ENCODE measurements at places on chromosomes 16 and 17.

DNA sequence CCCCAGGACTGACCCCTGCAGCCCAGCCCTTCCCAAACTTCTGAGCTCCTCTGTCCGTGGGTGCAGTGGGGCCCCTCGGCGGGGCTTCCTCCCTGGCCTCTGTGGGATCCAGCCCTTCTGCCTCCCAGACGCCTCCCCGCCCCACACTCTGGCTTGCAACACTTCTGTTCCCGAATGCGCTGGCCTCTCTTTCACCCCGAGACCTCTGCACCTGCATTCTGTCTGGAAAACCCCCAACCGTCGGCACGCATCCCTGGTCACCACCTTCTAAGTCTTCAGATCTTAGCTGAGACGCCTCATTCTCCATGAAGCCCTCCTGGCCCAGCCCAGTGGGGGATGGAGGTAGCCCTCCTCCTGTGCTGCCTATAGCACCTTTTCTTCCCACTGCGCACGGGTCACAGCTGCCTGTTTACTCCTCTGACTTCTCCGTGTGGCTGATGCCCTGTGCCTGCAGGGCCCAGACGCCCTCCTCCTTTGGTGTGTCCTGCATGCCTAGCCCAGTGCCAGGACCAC, 26.4 kb downstream of the TMEM235 start:
- peak; percentile 83 for DNase-seq

DNA sequence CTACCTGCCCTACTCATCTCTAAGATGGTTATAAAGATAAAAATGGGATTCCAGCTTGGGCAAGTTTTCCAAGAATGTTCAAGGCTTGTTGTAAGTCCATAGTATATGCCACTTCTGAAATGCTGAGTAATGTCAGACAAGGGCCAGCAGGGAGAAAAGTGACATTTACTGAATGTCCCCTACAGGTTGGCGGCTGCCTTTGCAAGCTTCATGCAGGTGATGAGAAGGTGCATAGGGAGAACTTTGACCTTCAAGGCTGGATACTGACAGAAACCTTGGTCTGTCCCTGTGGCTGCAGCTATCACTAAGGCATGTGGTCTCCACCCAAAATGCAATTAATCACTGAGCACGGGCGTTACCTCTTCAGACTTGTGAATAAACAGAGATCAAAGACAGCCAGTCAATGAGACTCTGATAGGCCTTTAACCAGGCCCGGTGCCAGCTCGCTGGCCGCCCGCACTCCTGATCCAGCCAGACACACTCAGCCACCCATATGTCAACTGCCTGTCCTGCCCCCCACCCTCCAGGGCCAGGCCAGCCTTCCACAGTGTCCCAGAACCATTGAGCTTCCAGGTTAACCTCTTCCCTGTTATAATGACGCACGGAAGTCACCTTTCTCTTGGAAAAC, 26.8 kb upstream of the AXIN2 start:
- no peak for DNase-seq

- DNase-seq, result no peak
These were observed 42.0 kb downstream of the CMIP start for GRCh38 chr16:81486540-81487061.

GRCh38 chr17:49557312-49558024, 18.2 kb upstream of the NXPH3 start:
- peak; percentile 81 for DNase-seq

GRCh38 chr16:80973991-80974390, 32.7 kb downstream of the CMC2 start:
- DNase-seq, result no peak

GRCh38 chr16:4415538-4416199, 727 bp downstream of the CORO7 start:
- DNase-seq, result peak; percentile 93

DNA sequence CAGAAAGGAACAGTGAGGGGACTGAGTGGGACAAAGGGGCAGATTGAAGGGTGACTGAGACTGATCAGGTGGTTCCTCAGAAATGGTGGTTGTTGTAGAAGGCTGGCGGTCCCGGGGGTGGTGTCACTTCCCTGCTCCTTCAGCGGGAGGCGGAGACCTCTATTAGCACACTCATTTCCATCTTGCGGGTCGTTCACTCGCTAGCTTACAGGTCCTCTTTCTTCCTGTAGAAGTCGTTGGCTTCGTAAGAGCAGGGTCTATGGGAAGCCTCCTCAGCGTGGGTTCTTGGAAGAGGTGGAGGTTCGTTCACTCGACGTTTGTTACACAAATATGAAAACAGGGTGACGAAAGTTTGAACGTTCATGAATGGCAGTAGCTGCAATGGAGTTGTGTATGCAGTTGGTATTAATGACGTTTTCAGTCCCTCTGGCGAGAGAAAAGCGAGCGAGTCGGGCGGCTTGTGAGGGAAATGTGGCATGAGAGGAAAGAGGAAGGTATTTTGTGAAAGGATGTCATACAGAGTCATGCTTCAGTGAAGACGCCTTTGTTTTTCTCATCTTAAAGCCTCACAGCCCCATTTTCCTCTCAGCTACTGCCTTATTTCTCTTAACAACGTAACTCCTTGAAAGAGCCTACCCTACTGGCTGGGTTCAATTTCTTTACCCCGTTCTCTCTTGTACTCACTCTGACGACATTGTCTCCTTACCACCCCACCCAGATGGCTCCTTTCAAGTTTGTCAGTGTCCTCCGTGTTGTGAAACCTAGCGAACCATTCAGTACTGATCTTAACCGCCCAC, 667 bp downstream of the EFCAB13 start:
- DNase-seq, result peak; percentile 87

GRCh38 chr17:82589851-82590180, 58.4 kb downstream of the WDR45B start:
- no peak for DNase-seq

GRCh38 chr16:85401370-85401916, 211.7 kb upstream of the GSE1 start:
- no peak for DNase-seq

GRCh38 chr17:45070809-45071208, 9.7 kb downstream of the NMT1 start:
- DNase-seq, result no peak

DNA sequence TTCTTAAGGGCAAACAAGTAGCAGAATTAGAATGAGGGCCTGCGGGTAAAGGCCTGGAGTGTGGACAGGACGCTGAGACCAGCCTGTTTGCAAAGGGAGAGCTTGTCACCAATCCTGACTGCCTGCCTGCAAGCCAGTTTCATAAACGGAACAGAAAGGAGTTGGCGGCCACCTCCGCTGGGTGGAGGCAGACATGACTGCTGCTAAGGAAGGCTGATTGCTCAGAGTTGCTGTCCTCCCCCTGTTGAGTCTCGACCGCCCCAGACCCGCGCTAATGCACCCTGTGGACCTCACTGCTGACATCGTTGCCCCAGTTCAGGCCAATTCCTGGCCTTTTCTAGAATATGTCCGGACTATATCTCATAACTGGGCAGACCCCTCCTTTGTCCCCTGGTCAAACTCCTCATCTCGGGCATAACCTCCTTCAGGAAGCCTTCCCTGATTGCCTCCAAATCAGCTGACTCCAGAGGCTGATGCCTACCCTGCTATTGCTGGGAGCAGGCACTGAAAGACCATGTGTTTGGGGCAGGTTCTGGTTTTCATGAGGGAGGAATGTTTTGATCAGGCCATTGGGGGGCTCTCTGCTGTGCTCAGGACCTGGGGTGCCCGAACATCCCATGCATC, 153.0 kb upstream of the CIBAR2 start:
- no peak for DNase-seq

DNA sequence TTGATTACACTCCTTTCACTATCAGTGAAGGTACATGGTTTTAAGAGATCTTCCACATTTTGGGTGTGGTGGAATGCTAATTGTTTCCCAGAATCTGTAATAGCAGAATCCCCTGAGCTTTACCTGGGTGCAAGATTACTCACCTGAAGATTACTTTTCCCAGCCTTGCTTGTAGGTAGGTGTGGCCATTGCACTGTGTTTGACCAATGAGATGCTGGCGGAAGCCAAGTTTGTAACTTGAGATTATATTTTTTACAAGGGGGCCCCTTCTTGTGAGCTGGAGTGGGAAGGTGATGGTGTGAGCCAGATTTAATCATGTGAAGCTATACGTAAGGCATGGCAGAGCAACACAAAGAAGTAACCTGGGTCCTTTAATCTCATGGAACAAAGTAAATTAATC, 294.3 kb downstream of the TOX3 start:
- DNase-seq, result no peak

DNA sequence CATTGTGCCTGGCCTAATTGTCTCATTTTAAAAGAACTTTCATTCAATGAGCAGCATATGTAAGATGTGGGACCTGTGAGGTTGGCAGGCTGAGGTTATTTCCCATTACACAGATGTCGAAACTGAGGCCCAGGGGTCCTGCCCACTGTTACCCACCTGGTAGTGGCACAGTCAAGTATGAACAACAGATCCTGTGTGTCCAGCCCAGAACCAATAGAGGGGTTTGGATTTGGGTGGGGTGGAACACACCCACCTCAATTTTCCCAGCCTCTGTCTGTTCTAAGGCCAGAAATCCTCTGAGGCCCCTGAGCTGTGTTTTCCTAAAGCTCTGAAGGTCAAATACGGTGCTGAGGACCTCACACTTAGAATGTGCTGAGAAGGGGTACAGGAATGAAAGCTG, 179.5 kb downstream of the XYLT1 start:
- DNase-seq, result no peak

- no peak for DNase-seq
These were observed 99.5 kb upstream of the GSE1 start for GRCh38 chr16:85513649-85514048.

DNA sequence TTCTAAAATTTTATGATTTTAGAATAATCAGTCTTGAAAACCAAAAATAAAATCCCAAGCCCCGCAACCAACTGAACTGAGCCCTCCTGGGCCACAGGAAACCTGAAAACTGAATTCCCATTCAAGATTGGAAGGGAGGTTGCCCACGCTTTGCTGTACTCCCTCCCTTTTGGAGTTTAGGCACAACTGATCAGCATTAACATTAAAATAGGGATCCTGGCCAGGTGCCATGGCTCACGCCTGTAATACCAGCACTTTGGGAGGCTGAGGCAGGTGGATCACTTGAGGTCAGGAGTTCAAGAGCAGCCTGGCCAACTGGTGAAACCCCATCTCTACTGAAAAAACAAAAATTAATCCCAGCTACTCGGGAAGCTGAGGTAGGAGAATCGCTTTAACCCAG, 52.7 kb upstream of the NETO2 start:
- DNase-seq, result no peak

DNA sequence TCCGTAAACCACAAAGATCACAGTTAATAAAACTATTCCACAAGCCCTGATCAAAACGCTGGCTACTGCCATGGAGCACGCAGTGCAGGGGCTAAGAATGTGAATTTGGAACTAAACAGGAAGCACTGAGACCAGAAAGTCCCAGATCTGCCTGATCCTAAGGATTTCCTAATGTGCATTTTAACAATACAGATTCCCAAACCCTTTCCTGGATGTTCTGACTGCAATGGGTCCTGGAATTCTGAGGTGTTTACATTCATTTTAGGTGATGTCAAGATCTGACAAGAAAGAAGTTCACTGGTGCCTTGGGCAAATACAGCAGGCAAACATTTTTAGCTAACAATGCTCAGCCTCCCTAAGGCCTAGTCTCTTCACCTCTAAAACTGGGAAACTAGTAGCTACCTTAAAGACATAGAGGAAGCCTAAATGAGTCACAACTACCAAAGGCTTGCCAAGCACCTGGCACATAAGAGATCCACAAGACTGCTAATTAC, 10.3 kb downstream of the NSMCE1 start:
- DNase-seq, result no peak

GRCh38 chr17:13310858-13311257, 290.9 kb downstream of the HS3ST3A1 start:
- no peak for DNase-seq

- no peak for DNase-seq
These were observed 12.2 kb downstream of the ZNHIT3 start for GRCh38 chr17:36498560-36499300.

- no peak for DNase-seq
These were observed 37.7 kb downstream of the ULK2 start for GRCh38 chr17:19830061-19830460.

DNA sequence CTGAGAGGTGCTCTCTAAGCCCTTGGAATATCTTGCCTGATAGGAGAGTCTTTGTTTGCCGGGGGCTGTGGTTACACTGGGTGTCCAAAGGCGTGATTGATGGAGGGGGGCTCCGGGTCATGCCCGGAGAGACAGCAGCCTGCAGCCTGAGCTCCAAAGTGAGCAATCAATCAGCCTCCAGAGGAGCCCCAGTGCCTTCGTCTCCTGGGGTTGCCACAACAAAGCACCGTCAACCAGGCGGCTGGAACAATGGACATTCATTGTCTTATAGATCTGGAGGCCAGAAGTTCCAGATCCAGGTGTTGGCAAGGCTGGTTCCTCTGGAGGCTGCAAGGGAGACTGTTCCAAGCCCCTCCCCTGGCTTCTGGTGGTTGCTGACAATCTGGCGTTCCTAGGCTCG, 24.0 kb upstream of the GINS2 start:
- no peak for DNase-seq

- peak; percentile 69 for DNase-seq
These were observed 119.1 kb downstream of the FTO start for GRCh38 chr16:53822936-53823529.

- DNase-seq, result no peak
These were observed 110.6 kb upstream of the RBBP6 start for GRCh38 chr16:24428756-24429155.

- no peak for DNase-seq
These were observed 32.3 kb downstream of the BRCA1 start for GRCh38 chr17:43092901-43093300.

Data from activated CD4-positive, alpha-beta T cell treated with anti-CD3 and anti-CD28 coated beads, Interleukin-2, amount 10 ng/mL, durations not matched to agents 24 days and 14 days (primary cell).